DMS79 (cell line): ENCODE measurements at places on chromosomes 1 and 21.
A peak's percentile ranks its signal among the peaks of the same experiment; 100 is the strongest.

GRCh38 chr1:59833991-59834390, 19.2 kb downstream of the HOOK1 start:
- no peak for DNase-seq

GRCh38 chr1:185733818-185734735, at the start of gene HMCN1:
Gene HMCN1, plus strand, starts transcription at chr1:185734391. Its CDS starts 389 bp downstream, at chr1:185734780.
- DNase-seq = peak; percentile 7

DNA sequence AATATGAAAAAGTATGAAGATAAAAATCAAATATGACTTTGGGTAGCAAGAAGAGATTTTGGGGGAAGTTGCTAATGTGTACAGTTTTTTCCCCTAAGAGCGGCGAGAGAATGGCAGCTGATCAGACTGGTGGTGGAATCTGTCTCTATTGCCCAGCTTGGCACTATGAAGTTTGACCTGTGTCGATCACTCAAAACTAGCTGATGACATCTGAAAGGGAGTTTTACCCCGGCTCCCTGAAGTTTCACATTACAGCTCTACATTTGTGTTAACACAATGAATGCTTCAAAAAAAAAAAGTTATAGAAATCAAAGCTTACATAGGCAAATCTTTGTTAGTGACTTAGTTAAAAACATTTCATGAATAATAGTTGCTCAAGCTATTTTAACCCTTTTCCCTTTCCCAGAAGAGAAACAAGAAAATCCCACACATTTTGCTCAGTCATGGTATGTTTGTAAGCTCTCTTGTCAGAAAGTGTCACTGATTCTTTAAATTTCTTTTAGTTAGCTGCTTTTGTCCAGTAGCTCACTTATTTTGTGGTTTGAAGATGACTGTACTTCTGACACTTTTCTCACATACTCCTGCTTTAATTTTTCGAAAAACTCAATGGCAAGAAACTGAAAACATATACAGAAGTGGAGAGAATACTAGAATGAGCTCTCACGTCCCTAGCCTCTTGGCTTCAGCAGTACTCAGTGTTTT, 41.3 kb downstream of the DYRK1A start:
- DNase-seq = no peak

DNA sequence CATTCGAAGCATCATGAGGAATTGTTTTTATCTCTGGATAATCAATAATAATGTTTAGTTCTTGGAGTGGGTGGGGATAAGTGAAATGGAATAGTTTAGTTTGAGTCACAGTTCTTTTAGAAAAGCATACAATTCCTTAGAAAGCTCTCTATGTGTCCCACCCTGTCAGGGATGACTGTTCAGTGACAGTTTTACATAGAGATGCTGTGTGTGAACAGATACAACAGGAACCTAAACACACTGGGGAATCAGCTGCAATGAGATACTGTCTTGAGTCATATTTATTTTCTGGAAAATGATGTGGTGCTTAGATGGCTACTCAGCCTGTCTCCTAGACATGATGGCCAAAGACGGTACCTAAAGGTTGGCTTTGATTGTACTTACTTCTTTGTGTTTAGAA, 25.7 kb upstream of the CCDC190 start:
- DNase-seq = no peak

DNA sequence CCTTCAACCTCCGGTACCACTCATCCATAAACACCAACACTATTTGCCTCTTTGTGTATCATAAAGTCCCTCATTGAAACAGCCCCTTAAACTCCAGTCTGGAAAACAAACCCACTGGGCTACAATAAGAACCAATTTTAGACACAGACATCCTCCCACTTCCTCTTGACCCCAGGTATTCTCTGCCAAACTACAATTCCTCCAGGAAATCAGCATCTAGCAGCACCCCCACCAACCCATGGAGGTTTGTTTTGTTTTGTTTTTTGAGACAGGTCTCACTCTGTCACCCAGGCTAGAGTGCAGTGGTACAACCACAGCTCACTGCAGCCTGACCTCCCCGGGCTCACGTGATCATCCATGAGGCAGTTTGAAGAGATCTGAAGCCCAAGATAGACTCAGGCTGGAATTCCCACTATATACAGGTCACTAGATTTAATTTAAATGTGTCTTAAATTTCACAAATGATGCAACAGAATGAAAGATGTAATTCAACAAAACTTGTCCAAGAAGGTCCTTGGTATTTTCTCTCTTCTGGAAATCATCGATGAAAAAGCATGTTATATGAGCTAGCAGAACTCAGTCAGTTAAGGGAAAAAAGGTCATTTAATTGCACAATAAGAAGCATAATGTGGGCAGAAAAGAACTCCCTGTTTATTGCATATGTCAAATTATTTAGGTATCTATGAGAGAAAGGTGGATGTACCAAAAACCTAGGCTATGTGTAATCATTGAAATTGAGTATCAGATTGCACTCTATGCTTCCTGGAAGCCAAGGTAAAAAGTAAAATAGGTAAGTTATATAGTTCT, 30.3 kb downstream of the TCP10L start:
- no peak for DNase-seq

DNA sequence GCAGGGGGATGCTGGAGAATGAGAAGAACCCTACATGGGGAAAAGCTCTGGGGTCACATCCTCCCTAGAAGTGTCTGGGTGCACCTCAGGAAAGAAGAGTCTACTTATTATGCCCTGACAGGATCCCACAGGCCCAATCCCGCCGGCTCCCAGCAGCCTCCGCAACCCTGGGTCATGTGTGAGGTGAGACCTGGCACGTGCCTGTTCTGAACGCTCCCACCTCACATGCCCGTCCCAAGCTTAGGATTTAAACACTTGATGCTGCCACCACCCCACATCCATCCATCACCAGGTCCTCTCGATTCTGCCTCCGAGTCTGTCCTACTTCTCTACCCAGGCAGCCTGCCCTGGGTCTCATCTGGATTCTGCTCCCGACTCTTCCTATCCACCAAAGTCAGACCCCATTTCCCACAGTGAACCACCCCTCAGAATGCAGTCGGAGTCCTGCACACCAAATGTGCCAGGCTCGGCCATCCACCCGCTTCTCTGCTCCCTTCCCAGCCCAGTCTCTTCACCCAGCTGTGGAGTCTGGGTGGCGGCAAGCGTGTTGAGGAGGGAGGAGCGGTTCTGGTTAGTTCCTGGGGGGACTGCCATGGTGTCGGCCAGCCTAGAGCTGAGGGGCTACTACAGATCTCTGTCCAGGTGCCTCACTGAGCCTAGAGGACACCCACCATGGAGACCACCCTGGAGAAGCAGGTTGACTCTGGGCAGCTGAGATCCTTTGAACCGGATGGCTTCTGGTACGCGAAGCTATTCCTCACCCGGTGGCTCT, 23.9 kb downstream of the SLC2A1 start:
- no peak for DNase-seq

- DNase-seq = no peak
These were observed 7.2 kb downstream of the KIFAP3 start for GRCh38 chr1:170067253-170067819.

GRCh38 chr1:39802496-39803260, 14.0 kb upstream of the BMP8B start:
- no peak for DNase-seq

DNA sequence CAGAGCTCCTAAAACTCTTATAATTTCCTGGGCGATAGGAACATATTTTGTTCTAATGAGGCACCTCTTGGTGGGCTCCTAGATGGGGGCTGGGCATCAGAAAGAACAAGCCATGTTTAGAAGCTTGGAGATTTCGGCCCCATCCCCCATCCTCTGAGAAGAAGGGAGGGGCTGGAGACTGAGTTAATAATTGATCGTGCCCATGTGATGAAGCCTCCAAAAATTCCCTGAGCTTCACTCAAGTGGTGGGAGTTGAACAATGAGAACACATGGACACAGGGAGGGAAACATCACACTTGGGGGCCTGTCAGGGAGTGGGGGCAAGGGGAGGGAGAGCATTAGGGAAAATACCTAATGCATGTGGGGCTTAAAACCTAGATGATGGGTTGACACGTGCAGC, 18.1 kb downstream of the C1orf115 start:
- no peak for DNase-seq

DNA sequence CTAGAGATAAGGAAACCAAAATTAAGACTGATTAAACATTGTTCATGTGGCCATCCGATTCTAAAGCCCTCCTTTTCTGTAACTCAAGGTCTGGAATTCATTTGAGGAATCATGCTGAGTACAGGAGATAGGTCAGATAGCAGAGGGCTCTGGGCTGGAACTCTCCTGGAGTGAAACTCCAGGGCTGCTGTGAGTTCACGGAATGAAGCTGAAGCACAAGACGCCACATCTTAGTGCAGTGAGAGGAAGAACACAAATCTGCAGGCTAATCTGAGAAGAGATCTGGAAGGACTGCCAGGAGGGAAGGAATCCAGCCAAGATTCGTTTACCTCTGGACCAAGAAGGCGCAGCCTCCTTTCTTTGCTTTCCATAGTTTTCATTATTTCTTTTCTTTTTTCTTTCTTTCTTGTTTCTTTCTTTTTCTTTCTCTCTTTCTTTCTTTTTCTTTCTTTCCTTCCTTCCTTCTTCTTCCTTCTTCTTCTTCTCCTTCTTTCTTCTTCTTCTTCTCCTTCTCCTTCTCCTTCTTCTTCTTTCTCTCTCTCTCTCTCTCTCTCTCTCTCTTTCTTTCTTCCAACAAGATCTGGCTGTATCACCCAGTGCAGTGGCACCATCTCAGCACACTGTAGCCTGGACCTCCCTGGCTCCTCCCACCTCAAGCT, 74.8 kb upstream of the ATP1B1 start:
- DNase-seq = no peak

DNA sequence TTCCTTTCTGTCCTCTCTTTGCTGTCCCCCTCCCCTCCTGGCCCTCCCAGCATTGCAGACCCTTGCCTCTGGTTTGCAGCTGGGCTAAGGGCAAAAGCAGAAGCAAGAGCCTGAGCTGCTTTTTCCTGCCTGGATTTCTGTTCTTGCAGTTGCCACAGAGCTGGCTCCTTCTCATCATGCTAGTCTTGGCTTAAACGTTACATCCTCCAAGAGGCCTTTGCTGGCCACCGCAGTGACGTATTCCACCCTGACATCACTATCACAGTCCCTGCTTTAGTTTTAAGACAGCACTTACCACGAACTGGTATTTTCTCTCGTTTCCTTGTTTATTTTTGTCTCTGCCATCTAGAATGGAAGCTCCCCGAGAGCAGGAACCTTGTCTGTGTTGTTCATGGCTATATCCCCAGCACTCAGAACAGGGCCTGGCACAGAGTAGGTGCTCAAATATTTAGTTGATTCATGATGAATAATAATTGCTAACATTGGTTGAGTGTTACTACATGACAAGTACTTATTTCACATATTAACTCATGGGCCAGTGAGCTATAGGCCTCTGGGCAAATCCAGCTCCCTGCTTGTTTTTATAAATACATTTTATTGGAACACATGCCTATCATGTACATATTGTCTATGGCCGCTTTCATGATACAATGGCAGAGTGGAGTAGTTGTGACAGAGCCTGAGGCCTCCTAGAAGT, 13.2 kb upstream of the CSF1 start:
- no peak for DNase-seq

GRCh38 chr1:24250224-24250623, 63.1 kb upstream of the IFNLR1 start:
- no peak for DNase-seq

DNA sequence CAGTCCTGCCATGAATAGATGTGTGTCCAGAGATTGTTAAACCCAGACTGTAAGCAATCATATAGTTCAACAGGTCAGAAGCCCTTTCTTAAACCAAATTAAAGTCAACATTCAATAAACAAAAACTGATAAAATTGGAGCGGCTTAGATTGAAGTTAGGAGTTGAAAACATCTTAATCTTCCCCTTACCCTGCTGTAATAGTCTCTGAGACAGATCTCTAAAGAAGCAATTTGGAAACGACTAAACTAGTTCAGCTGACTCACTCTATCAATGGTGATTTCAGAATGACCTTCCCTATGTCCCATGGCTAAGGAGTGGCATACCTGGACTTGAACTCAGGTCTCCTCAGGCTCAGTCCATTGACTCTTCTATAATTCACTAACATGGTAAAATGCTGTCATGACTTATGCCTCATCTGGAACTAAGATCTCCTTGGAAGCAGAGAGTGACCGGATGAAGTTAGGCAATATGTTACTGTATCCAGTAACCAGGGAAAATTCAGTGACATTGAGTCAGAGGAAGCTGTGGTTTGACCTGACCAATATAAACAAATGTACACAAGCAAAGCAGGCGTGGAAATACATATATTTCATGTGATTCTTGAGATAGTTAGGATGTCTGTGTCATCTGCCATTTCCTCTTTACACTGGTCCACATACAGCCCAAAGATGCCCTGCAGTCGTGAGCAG, 30.1 kb downstream of the SGIP1 start:
- DNase-seq = no peak

GRCh38 chr1:206705726-206706297, 21.1 kb downstream of the MAPKAPK2 start:
- DNase-seq = no peak

- no peak for DNase-seq
These were observed 72.0 kb upstream of the ZNF326 start for GRCh38 chr1:89922911-89923310.

GRCh38 chr1:56069824-56070223, 509.5 kb downstream of the PLPP3 start:
- no peak for DNase-seq

GRCh38 chr1:28928314-28928941, 14.1 kb downstream of the EPB41 start:
- DNase-seq = no peak

GRCh38 chr1:238377280-238377919, 486.7 kb upstream of the ZP4 start:
- no peak for DNase-seq
